LHCN-M2 (cell line): ENCODE measurements at places on chromosomes 16 and 17.

GRCh38 chr17:12605222-12605621 lies 60.5 kb upstream of the MYOCD start:
- peak; percentile 28 for DNase-seq

GRCh38 chr17:78210111-78210510 lies 3.9 kb upstream of the BIRC5 start:
- no peak for DNase-seq

- DNase-seq = no peak
Observed at GRCh38 chr17:66725956-66726355, 109.0 kb upstream of the CACNG5 start.

DNA sequence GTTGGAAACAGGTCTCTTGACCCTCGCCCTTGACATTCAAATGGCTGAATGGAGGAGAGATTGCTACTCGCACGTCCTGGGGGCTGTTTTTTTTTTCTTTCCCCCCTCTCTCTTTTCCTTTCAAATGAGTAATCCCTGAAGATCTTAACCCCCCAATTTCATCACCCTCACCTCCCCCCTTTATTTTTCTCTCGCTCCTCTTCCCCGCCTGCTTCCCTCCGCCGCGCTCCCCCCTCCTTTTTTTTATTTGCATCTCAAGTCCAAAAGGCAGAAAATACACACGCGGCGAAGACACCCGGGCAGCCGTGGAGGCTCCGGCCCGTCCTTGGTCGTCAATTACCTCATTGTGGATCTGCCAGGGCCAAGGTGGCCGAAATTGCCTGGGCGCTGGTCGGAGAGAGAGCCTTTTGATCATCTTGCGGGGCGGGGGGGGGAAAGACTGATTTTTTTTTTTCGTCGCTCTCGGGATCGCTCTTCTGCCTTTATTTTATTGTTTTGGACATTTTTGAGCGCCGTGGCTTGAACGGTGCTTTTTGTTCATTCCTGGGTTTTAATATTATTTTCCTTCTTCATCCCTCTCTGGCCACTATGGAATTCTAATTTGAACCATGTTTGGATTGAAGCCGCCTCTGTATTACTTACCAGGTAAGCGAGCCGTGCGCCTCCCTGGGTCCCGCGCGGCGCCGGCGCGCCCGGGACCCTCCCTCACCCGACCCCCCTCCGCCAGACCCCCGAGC lies 57.2 kb upstream of the GSE1 start:
- DNase-seq = no peak

- DNase-seq = no peak
Observed at GRCh38 chr17:83046448-83047181, 32.8 kb upstream of the METRNL start.

- DNase-seq = no peak
Observed at GRCh38 chr16:22232277-22233036, 26.4 kb downstream of the EEF2K start.

DNA sequence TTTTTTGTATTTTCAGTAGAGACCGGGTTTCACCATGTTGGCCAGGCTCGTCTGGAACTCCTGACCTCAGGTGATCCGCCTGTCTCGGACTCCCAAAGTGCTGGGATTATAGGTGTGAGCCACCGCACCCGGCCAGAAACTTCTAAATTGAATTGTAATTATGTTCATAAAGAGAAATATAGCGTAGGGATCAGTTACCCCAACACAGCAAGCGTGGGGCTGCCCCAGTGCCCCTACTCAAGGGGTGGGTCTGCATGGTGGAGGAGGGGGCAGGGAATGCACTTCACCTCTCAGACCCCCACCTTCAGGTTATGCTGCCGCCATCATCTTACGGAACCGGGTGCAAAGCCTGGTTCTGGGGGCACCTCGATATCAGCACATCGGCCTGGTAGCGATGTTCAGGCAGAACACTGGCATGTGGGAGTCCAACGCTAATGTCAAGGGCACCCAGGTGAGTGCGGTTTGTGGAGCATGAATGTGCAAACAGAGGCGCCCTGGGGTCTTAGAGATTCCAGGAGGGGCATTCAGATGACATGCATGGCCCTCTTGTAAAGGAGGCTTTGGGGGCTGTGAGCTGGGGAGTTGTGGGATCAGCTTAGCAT lies 18.0 kb downstream of the ITGAM start:
- DNase-seq = no peak

GRCh38 chr16:27164352-27164751 lies 39.0 kb upstream of the KDM8 start:
- DNase-seq = no peak

DNA sequence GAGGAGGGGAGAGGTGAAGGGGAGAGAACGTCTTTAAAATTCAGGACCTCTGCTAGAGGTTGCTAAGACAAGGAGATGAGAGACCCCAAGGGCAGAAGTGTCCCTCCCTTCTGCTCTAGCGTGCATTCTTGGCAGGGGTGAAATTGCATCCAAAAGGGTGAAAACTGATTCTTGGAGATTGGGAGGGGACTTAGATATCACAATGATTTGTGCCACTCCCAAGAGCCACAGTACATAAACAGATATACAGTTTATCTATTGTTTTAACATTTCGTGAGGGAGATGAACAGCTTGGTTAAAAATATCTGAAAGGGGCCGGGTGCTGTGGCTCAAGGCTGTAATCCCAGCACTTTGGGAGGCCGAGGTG lies 12.8 kb downstream of the CAVIN1 start:
- no peak for DNase-seq

DNA sequence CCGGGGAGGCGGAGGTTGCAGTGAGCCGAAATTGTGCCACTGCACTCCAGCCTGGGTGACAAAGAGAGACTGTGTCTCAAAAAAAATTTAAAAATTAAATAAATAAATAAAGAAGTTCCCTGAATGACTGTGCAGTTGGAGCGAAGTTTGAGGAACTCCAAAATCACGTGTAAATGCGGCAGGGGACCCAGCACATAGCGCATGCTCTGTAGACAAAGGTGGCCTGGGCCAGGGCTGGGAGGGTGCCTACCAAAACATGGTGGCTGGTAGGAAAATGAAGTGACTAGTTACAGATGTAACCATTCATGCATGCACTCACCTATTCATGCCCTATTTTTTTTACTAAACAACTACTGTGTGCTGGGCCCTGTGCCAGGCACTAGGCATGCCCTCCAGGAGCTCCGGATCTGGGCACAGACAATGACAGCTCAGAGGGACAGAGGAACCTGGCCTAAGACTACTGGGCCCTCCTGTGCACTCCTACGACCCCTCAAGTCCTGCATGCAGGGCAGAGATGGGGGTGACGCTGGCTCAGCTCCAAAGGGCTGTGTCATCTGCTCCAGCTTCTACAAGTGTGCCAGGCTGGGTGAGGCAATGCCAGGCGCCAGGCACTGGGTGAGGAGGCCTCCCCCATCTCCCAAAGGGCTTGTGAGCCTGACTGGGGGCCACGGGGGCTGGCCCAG lies 65.3 kb downstream of the RMI2 start:
- no peak for DNase-seq

GRCh38 chr16:18834864-18835263 lies 33.5 kb upstream of the ARL6IP1 start:
- no peak for DNase-seq

GRCh38 chr17:82863941-82864712 lies 24.3 kb upstream of the ZNF750 start:
- DNase-seq = peak; percentile 96

DNA sequence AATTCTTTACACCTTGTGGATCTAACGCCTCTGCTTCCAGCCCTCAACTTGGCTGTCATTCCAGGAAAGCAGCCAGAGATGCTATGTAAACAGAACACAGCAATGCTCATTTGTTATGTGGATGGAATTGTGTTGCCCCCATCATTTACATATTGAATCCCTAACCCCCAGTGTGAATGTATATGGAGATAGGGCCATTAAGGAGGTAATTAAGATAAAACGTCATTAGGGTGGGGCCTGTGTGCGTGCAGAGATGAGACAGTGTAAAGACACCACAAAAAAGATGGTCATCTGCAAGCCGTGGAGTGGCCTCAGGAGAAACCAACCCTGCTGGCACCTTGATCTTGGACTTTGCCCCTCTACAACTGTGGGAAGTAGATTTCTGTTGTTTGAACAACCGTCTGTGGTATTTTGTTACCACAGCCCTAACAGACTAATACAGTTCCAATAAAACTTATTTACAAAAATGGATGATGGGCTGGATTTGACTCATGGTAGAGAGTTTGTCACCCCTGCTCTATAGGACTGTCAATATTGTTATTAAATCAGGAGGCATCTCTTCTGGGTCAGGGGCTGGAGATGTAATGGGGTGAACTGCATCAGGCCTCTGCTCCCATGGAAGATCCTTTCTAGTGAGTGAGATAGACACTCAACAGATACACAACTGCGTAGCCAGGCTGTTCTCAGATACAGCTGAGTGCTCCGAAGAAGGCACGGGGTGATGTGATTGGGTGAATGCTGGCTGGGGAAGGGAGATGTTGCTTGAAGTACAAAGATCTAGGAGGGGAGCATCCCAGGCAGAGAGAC lies 339.0 kb downstream of the SNX29 start:
- DNase-seq = no peak
